ENCODE measurements at places on chromosomes 6 and 20. TPM values are rescaled to one million over a fixed set of nuclear protein-coding genes. Genes with fewer than 3 reads are reported as not detected.

DNA sequence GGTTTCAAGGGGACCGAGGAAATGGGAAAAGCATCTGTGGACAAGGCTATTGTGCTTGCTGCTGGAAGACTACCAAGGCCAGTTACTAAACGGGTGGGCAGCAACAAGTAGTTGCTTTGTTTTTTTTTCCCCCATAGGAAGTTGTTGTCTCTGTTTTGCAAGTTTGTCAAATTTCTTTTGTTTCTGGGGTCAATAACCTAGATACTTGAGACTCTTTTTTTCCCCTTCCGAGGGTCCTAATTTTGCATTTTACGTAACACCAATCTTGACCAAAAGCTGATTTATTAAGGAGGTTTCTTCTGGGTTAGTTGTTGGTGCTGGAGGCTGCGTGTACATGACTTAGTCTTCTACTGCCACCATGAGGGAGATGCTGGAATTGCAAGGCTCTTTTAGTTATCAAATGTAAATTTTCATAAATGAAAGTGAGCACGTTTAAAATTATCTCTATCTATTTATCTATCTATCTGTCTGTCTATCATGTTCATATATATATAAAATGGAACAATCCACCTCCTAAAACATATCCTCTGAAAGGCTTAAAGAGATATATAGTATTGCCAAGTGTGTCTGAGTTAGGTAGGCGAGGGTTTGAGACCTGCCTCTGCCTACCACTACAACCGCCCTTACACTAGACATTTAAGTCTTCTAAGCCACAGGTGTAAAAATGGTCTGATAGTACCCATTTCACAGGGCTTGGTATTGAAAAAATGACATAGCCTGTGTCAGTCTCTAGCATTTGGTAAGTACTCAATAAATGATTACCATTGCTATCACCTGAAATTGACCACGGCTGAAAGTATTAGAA is 60.2 kb downstream of the GCLC start:
- peak; percentile 55 for DNase-seq

GRCh38 chr6:166174031-166174430 is 6.4 kb upstream of the TBXT start:
- no peak for DNase-seq

- DNase-seq, result peak; percentile 15
Observed at GRCh38 chr20:41734506-41734945, 116.3 kb upstream of the CHD6 start.

- no peak for DNase-seq
Observed at GRCh38 chr6:12203001-12203400, 87.2 kb upstream of the EDN1 start.

DNA sequence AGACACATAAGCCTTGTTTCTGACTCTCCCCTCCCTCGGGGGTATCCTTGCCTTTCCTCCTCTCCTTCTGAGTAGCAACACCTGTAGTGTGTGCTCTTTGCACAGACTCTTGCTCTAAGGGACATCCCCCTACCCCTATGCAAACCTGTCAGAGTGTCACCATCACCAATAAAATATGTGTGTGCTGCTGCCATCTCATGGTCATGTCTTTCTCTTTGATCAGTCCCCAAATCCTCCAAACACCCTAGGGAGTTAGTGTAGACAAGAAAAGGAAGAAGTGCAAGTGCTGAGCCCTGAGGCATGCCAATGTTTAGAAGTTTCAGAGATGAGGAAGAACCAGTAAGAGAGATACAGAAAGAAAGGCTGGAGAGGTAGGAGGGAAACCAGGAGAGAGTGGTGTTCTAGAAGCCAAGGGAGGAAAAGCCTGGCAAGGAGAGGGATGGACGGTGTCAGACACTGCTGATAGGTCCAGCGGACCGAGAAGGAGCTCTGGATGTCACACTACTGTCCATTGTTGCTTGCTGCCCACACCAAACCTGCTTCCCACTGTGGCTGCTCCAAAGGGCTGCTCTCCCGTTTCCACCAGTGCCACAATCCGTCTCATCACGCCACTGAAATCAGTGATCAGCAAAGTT is 16.4 kb downstream of the TRMT6 start:
- DNase-seq, result no peak

- DNase-seq, result no peak
Observed at GRCh38 chr6:169983651-169984050, 232.2 kb downstream of the ERMARD start.

GRCh38 chr20:3904857-3905256 is 15.7 kb downstream of the PANK2 start:
- DNase-seq, result no peak

DNA sequence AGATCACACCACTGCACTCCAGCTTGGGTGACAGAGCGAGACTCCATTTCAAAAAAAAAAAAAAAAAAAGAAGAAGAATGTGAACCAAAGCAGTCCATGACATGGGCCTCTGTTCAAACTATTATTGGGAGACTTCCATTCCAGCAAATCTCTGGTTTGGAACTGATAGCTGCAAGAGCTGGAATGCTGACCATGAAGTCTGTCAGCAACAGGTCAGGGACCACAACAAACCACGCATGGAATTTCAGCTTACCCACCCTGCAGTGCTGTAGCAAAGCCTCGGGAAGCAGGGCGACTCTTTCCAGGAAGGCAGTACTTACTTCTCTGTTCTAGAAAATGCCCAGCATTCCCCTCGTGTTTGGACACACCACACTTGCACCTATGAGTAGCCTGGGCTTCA is 34.1 kb upstream of the TBC1D7 start:
- DNase-seq, result no peak

DNA sequence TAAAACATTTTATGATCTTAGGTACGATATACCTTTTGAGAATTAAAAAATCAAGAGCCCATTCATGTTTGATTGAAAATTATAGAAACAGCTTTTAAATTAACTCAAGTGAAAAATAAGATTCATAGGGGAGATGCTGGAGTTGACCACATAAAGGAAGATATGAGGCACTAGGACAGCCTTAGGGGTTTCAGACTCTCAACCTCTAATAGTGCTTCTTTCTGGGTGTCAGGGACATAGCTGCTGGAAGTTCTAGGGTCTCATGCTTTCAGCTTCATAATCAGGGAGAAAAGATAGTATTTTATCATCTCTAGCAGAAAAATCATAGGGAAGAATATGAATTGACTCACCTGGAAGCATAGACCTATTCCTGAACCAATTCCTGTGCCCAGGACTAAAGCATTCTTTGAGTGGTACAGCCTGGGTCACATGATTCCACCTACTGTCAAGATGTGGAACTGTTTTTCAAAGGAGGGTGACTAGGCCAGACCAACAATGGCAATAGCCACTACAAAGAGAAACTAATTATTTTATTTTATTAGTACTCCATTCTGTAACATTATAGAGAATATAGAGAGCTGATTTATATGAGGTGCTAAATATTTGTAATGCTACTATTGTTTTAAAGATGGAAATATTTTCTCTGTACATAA is 27.8 kb upstream of the CENPW start:
- no peak for DNase-seq

The BPIFB1 gene
- not detected for total RNA-seq

The OR2B6 gene
- total RNA-seq, result not detected

The XRN2 gene
- total RNA-seq, result 65.4 TPM

The MYO6 gene
- total RNA-seq, result 1.5 TPM

The HBS1L gene
- total RNA-seq, result 96.9 TPM

The TNFAIP3 gene
- 108 TPM for total RNA-seq

The CFAP206 gene
- total RNA-seq, result not detected
